Iris pigment epithelial cell (primary cell): ENCODE measurements at places on chromosomes 1 and 21.

DNA sequence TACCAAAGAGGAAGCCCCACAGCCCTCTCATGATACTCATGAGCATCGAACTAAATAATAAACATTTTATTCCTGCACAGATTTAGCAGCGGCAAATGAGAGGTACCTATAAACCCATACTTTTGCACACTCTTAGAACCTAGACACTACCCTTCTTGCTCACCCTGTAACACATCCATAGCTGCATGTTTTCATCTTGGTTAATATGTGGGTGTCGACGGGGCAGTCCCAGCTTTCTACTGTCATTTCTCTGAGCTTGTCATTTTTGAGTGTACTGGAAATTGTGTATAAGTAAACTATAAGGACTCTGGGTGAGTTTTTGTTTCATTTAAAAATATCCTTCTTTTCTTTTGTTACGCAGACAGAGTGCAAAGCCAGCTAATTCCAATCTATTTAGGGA, 25.5 kb downstream of the OVGP1 start:
- DNase-seq = no peak

DNA sequence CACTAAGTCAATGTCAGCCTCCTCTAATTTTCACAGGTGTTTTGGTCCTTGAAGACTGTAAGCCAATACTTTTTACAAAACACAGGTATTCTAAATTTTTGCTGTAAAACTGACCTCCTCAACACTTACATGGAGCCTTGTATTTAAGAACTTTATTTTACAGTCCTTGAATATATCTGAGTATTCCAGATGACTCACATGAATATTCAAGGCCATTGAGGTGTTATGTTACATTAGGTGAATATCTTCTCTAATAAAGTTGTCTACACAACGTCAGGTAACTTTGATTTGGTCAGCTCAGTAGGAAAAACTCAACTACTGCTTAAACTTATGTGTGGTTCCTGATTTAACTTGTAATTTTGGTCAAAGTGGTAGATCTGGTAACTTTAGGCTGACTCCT, 254.2 kb downstream of the OLFM3 start:
- peak; percentile 14 for DNase-seq

DNA sequence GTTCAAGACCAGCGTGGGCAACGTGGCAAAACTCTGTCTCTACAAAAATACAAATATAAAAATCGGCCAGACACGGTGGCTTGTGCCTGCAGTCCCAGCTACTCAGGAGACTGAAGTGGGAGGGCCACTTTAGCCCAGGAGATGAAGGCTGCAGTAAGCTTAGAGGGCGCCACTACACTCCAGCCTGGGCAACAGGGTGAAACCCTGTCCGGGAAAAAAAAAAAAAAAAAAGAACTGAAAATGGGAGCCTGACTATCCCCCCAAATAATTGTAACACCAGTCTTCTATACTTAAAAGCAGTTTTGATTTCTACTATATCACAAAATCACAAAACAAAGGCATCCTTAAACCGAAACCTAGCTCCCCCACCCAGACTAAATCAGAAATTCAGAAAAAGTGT, 60.3 kb downstream of the CDC42BPA start:
- DNase-seq = no peak

GRCh38 chr1:209655411-209656231, 3.4 kb upstream of the LAMB3 start:
- no peak for DNase-seq

GRCh38 chr1:71623888-71624287, 543.1 kb upstream of the ZRANB2 start:
- DNase-seq = no peak

GRCh38 chr1:55716610-55717009, 501.4 kb upstream of the USP24 start:
- peak; percentile 86 for DNase-seq

GRCh38 chr1:77906019-77906545, 17.7 kb downstream of the NEXN start:
- DNase-seq = no peak

DNA sequence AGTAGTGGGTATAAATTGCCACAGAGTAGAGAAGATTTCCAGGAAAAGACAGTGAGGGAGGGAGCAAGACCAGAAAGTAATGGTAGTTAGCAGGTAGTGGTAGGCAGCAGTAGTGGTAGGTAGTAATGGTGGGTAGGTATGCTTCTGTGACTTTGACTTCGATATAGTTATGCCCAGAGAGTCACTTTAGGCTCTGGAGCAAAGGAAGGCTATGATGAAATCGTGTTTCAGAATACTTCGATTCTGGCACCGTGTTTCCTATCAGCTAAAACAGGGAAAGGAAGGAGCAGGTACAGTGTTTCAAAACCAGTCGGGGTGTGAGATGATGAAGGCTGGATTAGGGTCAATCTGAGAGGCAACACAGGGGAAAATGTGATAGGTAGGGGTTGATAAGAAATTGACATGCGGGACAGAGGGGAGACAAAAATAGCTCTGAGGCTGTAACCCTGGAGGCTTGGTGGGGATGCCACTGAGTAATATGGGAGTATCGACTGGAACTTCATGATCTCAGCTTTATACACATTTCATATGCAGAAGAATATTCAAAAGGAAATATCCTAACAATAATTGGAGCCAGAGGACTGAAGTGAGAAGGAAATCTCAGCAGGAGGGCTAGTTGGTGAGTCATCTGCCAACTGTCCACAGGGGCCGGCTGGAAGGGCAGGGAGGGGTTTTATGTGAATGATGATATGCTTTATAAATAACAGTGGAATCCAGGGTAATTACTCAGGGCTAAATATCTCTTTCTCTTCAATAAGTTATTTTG, 25.2 kb upstream of the TRIM45 start:
- peak; percentile 92 for DNase-seq

GRCh38 chr1:57158604-57158998, 192.8 kb upstream of the C8B start:
- DNase-seq = no peak

DNA sequence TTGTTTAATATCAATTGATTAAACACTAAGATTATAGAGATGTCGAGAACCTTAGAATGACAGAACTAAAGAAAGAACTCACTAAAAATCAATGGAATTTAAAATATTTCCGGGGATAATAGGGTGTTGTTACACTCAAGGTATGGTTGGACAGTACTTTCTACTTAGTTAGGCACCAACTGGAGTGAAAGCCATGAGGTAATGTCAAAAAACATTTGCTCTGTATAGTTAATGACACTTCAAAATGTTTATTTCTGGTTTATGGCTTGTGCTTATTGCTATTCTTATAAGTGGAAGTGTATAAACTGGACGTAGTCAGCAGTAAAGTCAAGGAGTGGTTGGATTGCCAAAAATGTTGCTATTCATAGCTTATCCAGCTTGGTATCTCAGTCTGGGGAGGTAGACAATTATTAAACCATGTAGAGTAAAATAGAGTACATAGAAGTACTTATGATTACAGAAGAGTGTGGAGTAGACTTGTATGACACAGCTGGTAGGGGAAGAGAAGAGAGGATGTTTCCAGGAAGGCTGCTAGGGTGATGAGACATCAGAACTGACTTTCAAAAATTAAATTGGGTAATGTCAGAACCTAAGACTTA, 56.5 kb upstream of the BMP8A start:
- DNase-seq = peak; percentile 74

DNA sequence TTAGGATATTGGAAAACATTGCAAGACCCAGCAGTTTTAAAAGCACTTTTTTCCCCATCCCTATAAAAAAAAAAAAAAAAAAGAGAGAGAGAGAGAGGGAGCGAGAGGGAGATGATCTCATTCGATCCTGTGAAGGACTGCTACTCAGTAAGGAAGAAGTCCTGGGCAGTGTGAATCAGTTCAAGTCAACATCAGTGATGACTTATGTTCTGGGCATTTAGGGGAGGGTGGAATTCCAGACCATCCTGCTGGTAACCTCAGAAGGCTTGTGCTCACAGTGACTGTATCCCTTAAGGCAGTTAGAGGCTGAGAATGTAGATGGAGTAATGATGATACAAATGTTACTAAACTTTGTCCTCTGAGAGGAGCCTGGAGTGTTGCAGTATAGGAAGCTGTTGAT, 151.4 kb downstream of the TGFB2 start:
- DNase-seq = peak; percentile 100

DNA sequence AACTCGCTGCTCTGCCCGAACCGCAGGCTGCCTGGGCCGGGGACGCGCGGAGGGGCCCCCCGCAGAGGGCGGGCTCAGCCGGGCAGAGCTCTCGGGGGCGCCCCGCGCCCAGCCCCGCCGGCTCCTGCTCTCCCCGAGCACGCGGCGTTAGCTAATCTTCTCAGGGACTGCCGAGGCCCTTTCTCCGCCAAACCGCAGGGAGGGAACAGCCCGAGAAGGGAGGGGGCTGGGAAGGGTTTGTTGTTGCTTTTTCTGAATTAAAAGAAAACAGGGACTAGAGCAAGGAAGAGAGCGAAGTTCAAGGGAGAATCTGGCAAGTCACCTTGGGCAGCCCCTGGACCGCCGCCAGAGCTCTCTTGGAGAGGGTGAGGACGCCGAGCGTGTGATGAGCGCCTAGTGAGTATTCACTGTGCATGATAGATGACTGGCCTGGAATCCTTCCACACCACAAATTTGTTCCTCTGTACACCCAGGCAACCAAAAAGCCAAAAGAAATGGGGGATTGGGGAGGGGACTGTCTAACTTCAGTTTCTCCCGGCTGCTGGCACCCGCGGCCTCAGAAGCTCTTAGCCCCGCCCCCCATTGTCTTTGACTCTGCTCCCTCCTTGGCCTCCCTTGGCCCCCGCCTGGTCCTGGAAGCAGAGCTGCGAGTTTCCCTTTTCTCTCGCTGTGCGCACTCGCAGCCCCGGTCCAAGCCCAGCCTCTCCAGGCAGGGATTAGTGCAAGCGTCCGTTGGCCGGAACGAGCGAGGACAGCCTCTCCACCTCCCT, 19.7 kb upstream of the LMX1A start:
- peak; percentile 72 for DNase-seq

DNA sequence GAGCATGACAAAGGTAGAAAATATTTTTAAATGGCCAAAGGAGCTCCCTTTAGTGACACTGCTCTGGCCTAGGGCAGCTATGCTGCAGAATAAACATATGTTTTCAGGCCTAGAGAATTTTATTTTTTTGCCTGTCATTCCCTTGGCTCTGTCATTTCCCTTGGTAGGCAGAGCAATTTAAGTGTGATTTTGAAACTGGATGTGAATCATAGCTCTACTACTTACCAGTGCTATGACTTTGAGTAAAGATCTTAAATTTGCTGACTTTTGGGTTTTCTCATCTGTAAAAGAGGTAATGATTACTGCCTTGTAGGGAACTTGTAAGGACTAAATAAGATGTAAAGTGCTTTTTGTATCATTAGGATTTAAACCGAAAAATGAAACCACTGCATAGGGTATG, 189.0 kb upstream of the ZRANB2 start:
- DNase-seq = no peak

GRCh38 chr21:15240848-15241247, 176.0 kb upstream of the NRIP1 start:
- DNase-seq = peak; percentile 40

- DNase-seq = no peak
Observed at GRCh38 chr1:20366463-20367115, 75.9 kb downstream of the VWA5B1 start.

DNA sequence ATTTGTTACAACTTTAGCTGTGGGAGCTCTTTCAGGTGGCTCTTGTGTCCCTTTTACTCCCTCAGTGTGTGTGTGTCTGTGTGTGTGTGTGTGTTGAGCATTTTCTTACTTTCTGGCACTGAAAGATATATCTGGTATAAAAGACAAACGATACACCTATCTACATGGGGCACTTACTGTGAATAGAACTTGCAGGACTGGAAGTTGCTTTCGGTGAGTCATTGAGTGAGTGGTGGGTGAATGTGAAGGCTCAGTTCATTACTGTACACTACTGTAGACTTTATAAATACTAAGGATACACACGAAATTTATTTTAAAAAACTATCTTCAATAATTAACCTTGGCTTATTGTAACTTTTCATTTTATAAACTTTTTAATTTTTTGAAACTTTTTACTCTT, 38.7 kb downstream of the BTBD8 start:
- DNase-seq = peak; percentile 43

GRCh38 chr1:15184436-15185241, 31.1 kb downstream of the TMEM51 start:
- DNase-seq = no peak

- DNase-seq = no peak
Observed at GRCh38 chr1:151401125-151401788, 1.9 kb downstream of the PSMB4 start.

GRCh38 chr1:1119272-1119890, 3.5 kb upstream of the C1orf159 start:
- no peak for DNase-seq

GRCh38 chr1:13661539-13661938, 38.4 kb upstream of the PRDM2 start:
- DNase-seq = peak; percentile 18

DNA sequence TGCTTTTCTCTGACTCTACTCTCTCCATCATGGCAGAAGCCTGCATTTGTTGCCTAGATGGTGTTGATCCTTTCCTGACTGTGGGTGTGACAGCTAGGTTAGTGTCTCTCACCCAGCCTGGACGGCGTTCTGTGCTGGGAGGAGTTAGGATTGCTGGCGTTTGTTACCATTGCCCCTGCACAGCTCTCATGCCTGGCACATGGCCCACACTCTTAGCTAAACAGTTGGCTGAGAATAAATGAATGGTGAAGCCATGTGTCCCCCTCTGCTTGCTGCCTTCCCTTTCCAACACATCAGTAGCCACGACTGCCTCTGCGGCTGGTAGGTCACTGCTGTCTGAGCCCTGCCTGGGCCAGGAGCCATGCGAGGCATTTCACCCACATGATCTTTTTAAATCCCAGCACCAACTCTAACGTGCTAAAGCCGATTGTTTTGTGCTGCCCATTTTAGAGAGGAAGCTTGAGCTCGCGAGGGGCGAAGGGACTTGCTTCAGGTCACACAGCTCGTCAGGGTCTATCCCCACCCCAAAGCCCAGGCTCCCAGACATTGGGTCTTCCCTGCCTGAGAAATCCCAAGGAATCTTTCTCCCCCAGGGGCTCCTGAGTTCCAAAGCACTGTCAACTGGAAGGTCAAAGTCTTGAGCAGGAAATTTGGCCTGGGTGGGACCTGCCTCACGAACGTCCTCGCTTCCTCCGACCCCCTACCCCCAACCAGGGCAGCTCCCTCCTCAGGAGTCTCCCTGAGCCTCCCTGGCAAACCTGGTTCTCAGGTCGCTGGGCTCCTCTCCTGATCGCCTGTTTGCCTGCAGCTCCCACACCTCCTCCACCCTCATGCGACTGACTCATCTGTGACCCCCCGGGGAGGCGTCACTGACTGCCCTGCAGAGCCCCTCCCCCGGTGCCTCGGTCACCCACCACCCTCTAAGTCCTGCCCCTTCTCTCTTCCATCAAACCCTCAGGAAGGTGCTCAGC, 271.7 kb upstream of the C1orf174 start:
- no peak for DNase-seq

GRCh38 chr1:153945795-153946621, 510 bp downstream of the DENND4B start:
- peak; percentile 76 for DNase-seq

GRCh38 chr1:62436039-62436465, 797 bp upstream of the USP1 start:
- DNase-seq = no peak

DNA sequence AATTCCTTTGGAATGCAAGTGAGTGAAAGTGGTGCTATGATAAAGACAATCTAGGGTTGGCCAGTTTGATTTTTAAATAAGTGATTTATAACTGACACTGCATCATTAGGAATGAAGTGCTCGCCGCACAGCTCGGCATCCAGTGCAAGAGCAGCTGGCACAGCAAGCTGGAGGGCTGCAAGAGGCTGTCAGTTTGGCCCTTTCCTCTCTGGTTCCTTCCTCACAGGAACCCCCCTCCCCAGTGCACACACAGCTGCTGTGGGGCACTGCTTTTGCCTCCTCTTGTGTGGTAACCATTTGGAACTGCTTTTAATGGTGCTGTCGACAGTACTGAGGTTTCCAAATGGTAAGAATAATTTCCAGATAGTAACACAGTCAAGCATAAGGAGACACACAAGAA, 10.4 kb upstream of the BCAR3 start:
- DNase-seq = no peak

- peak; percentile 64 for DNase-seq
Observed at GRCh38 chr1:198088360-198089071, 68.3 kb upstream of the NEK7 start.
